MCF 10A (cell line): ENCODE measurements at places on chromosomes 5 and 9.
A peak's percentile ranks its signal among the peaks of the same experiment; 100 is the strongest.

DNA sequence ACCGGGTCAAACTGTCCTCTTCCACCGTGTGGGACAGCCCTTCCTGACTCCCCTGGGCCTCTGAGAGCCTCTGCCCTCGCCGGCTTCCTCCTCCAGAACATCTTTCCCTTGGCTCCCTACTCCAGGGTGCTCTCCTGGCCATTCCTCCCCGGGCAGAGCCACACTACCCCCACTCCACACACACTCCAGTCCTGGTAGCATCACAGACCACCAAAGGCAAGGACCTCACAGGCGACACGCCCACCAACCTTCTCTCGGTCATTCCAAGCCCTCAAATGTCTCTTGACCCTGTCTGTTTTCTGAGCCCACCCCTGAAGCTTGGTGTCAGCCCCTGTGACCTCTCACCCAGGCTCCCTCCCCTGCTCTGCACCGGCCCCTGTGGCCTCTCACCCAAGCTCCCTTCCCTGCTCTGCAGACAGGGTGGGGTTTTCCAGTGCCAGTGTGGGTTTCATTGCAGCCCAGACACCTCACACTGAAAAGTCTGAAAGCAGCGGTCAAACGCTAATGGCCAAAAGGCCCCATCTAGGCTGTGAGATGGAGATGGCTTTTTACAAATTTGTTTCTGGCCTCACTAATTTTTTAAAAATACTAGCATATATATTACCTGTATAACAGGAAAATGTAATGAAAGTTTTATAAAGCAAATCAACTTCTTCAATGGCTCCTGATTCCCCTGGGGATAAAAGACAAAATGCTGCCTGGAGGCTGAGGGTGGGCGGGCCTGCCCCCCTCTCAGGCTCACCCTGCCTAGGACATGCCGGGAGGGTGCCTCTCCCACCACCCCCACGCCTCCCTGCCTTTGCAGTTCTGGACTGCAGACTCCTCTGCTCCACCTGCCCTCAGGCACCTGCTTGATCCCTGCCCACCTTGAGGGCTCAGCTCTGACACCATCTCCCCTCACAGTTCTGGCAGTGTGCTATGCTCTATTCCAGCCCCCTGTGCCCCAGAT is 10.5 kb downstream of the LRRC26 start:
- no peaks in the 10 kb centered on the region for H3K4me1 ChIP-seq
- H3K36me3 ChIP-seq: no peaks in the 10 kb centered on the region
- no peak for DNase-seq
- peaks cover 24% of the 10 kb centered on the region for H3K27me3 ChIP-seq

GRCh38 chr5:97164846-97165245 is 18.2 kb downstream of the RIOK2 start:
- H3K27ac ChIP-seq: peak overlapping the region; percentile 4
- no peak overlapping the region for H3K4me3 ChIP-seq
- H3K27me3 ChIP-seq: no peaks in the 10 kb centered on the region
- DNase-seq: no peak

- no peak for DNase-seq
- peak overlapping the region; percentile 20 for H3K4me3 ChIP-seq
- H3K36me3 ChIP-seq: no peaks in the 10 kb centered on the region
- H3K4me1 ChIP-seq: peaks cover 9% of the 10 kb centered on the region
- no peaks in the 10 kb centered on the region for H3K27me3 ChIP-seq
These were observed 12.6 kb upstream of the EXOC3 start for GRCh38 chr5:430214-430925.

GRCh38 chr5:178117923-178118701 is 4.8 kb downstream of the N4BP3 start:
- H3K36me3 ChIP-seq: peaks cover 7% of the 10 kb centered on the region
- no peak overlapping the region for H3K4me3 ChIP-seq
- H3K4me1 ChIP-seq: peaks cover 11% of the 10 kb centered on the region
- no peak overlapping the region for H3K27ac ChIP-seq

GRCh38 chr5:127941646-127942045 is 141.9 kb upstream of the SLC12A2 start:
- H3K4me3 ChIP-seq: no peak overlapping the region
- H3K36me3 ChIP-seq: peaks cover 4% of the 10 kb centered on the region
- H3K27ac ChIP-seq: no peak overlapping the region
- H3K4me1 ChIP-seq: peaks cover 7% of the 10 kb centered on the region
- no peak for DNase-seq

- H3K4me1 ChIP-seq: peaks cover 8% of the 10 kb centered on the region
- no peaks in the 10 kb centered on the region for H3K36me3 ChIP-seq
- DNase-seq: no peak
- no peak overlapping the region for H3K27ac ChIP-seq
These were observed 165.1 kb downstream of the PLK2 start for GRCh38 chr5:58294598-58295305.

- peak; percentile 62 for DNase-seq
- H3K27me3 ChIP-seq: no peaks in the 10 kb centered on the region
- no peak overlapping the region for H3K4me3 ChIP-seq
- no peaks in the 10 kb centered on the region for H3K4me1 ChIP-seq
- H3K27ac ChIP-seq: no peak overlapping the region
These were observed 59.5 kb upstream of the GNE start for GRCh38 chr9:36317766-36318165.

DNA sequence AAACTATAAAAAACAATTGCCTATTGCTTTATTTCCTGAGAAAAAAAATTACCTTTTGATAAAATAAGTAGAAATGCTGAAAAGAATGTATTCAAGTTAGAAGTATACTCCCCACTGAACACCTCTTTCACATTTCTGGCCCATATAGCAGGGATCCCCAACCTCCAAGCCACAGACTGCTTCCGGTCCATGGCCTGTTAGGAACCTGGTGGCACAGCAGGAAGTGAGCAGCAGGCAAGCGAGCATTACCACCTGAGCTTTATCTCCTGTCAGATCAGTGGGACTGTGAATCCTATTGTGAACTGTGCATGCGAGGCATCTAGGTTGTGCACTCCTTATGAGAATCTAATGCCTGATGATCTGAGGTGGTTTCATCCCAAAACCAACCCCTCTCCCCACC is 563.9 kb downstream of the RAB3C start:
- H3K27ac ChIP-seq: no peak overlapping the region
- peaks cover 22% of the 10 kb centered on the region for H3K36me3 ChIP-seq
- no peaks in the 10 kb centered on the region for H3K27me3 ChIP-seq
- no peak for DNase-seq
- peaks cover 5% of the 10 kb centered on the region for H3K4me1 ChIP-seq
- no peak overlapping the region for H3K4me3 ChIP-seq

DNA sequence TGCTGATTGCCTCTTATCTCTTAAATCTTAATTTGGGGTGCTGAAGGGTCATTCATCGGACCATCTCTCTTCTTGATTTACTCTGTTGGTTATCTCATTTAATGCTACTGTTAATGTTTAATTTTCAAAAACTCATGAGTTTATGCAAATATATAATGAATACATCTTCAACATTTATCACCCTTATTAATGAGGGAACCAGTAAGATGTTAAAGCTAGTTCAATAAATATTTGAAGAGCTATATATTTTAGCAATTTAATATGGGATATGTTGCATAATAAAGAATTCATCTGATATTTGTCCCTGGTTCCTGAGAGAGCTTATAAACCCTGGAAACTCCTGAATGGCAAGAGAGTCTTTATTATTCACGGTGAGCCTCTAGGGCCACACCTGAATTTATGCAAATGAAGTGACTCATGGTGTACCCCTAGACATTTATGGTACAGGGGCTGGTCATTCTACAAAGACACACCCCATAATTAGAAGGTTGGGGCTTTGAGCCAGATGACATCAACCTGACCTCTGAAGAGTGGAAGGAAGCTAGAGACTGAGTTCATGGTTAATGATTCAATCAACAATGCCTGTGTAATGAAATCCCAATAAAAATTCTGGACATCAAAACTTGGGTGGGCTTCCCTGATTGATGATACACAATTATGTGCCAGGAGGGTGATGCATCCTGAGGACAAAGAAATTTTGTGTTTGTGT is 339.5 kb upstream of the ZNF608 start:
- H3K4me1 ChIP-seq: peaks cover 16% of the 10 kb centered on the region
- no peaks in the 10 kb centered on the region for H3K36me3 ChIP-seq
